ENCODE measurements at places on chromosomes 7 and 10.

DNA sequence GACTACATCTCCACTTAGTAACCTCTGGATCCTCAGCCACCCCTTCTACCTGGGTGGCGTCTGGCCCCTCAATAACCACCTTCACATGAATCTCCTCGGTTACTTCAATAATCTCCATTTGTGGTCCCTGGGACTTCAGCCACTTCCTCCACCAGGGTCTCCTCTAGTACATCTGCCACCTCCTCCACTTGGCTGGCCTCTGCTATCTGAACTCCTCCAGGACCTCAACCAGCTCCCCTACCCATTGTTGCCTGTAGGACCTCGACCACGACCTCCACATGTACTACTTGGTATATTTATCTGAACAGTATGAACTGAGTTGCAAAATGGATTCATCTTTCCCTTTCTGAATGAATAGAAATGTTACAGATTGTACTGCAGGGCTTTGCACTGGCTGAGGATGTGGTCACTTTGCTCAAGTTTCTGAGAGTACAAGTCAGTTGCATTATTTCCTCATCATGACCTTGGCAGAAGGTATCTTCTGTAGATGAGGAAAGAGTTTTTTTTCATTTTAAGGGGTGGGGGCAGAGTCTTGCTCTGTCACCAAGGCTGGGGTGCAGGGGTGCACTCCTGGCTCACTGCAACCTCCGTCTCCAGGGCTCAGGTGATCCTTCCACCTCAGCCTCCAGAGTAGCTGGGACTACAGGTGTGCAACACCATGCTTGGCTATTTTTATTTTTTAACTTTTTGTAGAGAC is 36.0 kb downstream of the MAT1A start:
- H3K4me1 ChIP-seq = no peaks in the 10 kb centered on the region
- H3K36me3 ChIP-seq = no peaks in the 10 kb centered on the region
- no peak for DNase-seq
- H3K27ac ChIP-seq = no peak overlapping the region
- H3K4me3 ChIP-seq = no peak overlapping the region

DNA sequence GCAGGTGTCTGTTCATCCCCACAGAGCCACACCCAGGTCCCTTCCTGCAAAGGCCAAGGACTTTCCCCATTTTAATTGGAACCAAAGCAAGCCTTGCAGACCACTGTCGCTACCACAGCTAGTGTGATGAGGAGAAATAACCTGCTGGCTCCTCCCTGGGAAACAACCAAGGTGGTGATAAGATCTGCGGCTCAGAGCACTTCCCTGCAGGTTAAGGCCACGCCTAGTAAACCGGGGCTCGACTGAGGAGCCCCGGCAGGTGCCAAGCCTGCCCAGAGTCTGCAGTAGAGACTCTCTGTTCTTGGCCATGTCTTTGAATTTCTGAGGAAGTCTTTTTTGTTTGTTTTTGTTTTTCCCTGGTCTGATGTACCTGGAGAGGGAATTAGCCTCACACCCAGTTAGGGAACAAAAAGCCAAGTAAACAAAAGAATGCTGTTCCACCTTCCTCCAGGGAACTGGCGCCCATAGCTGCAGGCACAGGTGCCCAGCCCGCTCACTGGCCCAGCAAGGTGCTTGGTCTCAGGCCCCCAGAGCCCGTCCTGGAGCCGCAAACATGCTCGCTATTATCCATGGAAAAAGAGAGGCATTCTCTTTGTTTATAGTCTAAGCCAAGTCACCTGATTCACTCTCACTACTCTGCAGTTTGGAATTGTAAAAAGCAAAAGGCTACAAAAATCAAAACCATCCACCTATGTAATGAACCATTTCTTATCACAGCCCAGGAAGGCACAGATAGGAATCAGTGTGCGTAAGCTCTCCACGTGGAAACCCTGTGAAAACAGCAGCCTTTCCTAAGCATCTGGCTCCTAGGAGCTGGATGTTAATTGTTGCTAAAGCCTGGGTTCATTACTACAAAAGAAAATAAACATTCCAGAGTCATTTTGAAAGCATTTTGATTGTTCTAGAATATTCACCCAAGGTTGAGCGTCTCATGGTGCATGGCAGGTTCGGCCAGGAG is 2.7 kb downstream of the GPR146 start:
- no peaks in the 10 kb centered on the region for H3K36me3 ChIP-seq
- DNase-seq = peak; percentile 81
- H3K27me3 ChIP-seq = no peaks in the 10 kb centered on the region
- H3K27ac ChIP-seq = peak overlapping the region; percentile 38
- H3K4me3 ChIP-seq = no peak overlapping the region
- peaks cover 29% of the 10 kb centered on the region for H3K4me1 ChIP-seq

- no peaks in the 10 kb centered on the region for H3K36me3 ChIP-seq
- no peak overlapping the region for H3K4me3 ChIP-seq
- no peak for DNase-seq
- H3K27me3 ChIP-seq = no peaks in the 10 kb centered on the region
- no peaks in the 10 kb centered on the region for H3K4me1 ChIP-seq
Measured at GRCh38 chr7:26958834-26959233, 94.4 kb upstream of the SKAP2 start.

GRCh38 chr10:123883673-123884320 is 7.8 kb downstream of the CPXM2 start:
- no peak for DNase-seq
- H3K27me3 ChIP-seq = no peaks in the 10 kb centered on the region
- no peak overlapping the region for H3K27ac ChIP-seq
- no peaks in the 10 kb centered on the region for H3K4me1 ChIP-seq

DNA sequence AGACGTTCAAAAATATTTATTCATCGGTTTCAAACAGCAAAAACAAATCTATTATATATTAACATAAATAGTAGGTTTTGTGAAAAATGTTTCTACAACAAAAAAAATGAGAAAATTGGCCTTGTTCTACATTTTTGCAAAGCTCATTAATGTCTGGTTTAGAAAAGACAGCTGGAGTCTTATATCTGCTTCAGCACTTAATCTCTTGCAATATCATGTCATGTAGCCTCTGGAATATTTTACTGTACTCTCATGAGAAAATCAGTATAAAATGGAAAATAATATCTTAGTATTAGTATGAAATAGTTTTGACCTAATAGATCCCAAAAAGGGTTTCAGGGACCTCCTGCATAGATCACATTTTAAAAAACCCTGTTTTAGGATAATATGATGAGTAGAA is 326.6 kb downstream of the ARL4A start:
- H3K4me3 ChIP-seq = no peak overlapping the region
- no peaks in the 10 kb centered on the region for H3K4me1 ChIP-seq
- DNase-seq = no peak
- H3K27ac ChIP-seq = no peak overlapping the region

GRCh38 chr10:92203919-92204623 is 86.8 kb downstream of the CPEB3 start:
- H3K36me3 ChIP-seq = no peaks in the 10 kb centered on the region
- H3K27me3 ChIP-seq = no peaks in the 10 kb centered on the region
- H3K27ac ChIP-seq = no peak overlapping the region
- DNase-seq = no peak
- peaks cover 4% of the 10 kb centered on the region for H3K4me1 ChIP-seq
- H3K4me3 ChIP-seq = no peak overlapping the region
